Psoas muscle (tissue), 8 donors: ENCODE measurements at places on chromosomes 7 and 10.

- H3K4me1 ChIP-seq: no peaks in the 10 kb centered on the region
- H3K27ac ChIP-seq: no peak overlapping the region
- H3K36me3 ChIP-seq: no peaks in the 10 kb centered on the region
- no peaks in the 10 kb centered on the region for H3K27me3 ChIP-seq
- DNase-seq: no peak
Observed at GRCh38 chr10:71561003-71561574, 158.5 kb downstream of the C10orf105 start.

DNA sequence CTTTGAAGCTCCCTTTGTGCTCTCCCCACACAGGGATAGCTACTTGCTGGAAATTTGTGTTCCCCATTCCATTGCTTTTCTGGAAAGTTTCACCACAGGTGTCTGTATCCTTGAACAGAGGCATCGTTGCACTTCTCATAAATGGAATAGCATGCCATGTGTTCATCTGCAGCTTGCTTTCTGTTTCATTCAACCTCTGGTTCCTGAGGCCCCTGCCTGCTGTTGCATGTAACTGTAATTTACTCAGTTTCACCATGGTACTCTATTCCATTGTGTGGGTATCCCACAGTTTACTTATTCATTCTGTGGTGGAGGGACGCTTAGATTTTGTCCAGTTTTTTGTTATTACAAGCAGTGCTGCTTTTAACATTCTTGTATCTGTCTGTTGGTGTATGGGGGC lies 32.0 kb downstream of the EEPD1 start:
- no peak overlapping the region for H3K27ac ChIP-seq
- DNase-seq: no peak
- H3K27me3 ChIP-seq: no peaks in the 10 kb centered on the region

- H3K36me3 ChIP-seq: no peaks in the 10 kb centered on the region
- no peak for DNase-seq
- peaks cover 15% of the 10 kb centered on the region for H3K4me1 ChIP-seq
- no peak overlapping the region for H3K27ac ChIP-seq
- no peak overlapping the region for H3K4me3 ChIP-seq
Observed at GRCh38 chr10:72605122-72605521, 20.8 kb downstream of the MICU1 start.

DNA sequence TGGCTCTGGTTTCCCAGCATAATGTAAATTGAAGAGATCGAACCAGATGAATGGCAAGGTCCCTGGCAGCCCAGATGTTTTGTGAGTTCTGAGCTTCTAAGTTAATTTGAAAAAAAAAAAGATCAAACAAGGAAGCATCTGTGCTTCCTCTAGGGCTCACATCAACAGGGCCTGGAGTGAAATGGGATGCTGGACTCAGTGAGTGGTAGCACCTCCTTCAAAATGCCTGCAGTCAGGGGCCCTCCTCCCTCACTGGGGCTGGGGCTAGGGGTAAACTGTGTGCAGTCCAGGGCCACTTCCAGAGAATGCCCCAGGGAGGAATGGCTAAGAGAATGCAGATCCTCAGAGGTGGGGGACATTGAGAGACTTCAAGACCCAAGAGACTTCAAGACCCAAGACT lies 6.0 kb upstream of the CUEDC2 start:
- H3K36me3 ChIP-seq: no peaks in the 10 kb centered on the region
- H3K4me3 ChIP-seq: no peak overlapping the region
- H3K27me3 ChIP-seq: peaks cover 16% of the 10 kb centered on the region
- H3K4me1 ChIP-seq: no peaks in the 10 kb centered on the region

DNA sequence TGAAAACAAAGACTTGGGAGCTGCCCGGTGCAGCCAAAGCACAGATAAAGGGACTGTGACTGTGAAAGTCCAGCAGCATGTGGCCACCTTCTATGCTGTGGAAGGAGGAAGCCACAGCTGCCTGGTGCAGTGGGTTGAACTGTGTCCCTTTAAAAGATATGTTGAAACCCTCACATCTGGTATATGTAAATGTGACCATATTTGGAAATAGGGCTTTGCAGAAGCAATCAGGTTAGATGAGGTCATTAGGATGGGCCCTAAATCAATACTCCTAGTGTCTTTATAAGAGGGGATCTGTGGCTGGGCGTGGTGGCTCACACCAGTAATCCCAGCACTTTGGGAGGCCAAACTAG lies 136.9 kb downstream of the GLI3 start:
- no peaks in the 10 kb centered on the region for H3K36me3 ChIP-seq
- H3K4me1 ChIP-seq: peaks cover 23% of the 10 kb centered on the region
- no peaks in the 10 kb centered on the region for H3K27me3 ChIP-seq
- no peak for DNase-seq

GRCh38 chr10:5958077-5958476 lies 19.3 kb downstream of the IL15RA start:
- no peaks in the 10 kb centered on the region for H3K27me3 ChIP-seq
- no peak for DNase-seq
- H3K4me3 ChIP-seq: no peak overlapping the region
- H3K36me3 ChIP-seq: no peaks in the 10 kb centered on the region
